ENCODE measurements at places on chromosomes 5 and 9. TPM values are rescaled to one million over a fixed set of nuclear protein-coding genes. Genes with fewer than 3 reads are reported as not detected.

The LCN12 gene
- total RNA-seq, result 0.81 TPM

The KIF12 gene
- 2.0 TPM for total RNA-seq

The PKD2L2 gene
- total RNA-seq, result not detected

The ACOT12 gene
- not detected for total RNA-seq

The ISL1 gene
- not detected for total RNA-seq

The CCDC180 gene
- total RNA-seq, result 0.57 TPM

The TLX3 gene
- total RNA-seq, result not detected

The PCSK1 gene
- 0.67 TPM for total RNA-seq

The NOXA1 gene
- 1.7 TPM for total RNA-seq

The SIL1 gene
- total RNA-seq, result 24.3 TPM

The IL33 gene
- 0.83 TPM for total RNA-seq

The AGGF1 gene
- total RNA-seq, result 8.5 TPM

The PCDHGA6 gene
- total RNA-seq, result 0.23 TPM

The HTR4 gene
- not detected for total RNA-seq

The POLR3G gene
- total RNA-seq, result 14.5 TPM

The LURAP1L gene
- 14.6 TPM for total RNA-seq

The MYMK gene
- not detected for total RNA-seq

The MGAT4B gene
- 274 TPM for total RNA-seq

The POLR1E gene
- total RNA-seq, result 39.8 TPM

The FOXD4L6 gene
- not detected for total RNA-seq

Measured in A549 treated with RU486 at 1 μM for 4 hours (cell line).